Dorsolateral prefrontal cortex (tissue), 122 donors: ENCODE measurements at places on chromosomes 11 and 22.

DNA sequence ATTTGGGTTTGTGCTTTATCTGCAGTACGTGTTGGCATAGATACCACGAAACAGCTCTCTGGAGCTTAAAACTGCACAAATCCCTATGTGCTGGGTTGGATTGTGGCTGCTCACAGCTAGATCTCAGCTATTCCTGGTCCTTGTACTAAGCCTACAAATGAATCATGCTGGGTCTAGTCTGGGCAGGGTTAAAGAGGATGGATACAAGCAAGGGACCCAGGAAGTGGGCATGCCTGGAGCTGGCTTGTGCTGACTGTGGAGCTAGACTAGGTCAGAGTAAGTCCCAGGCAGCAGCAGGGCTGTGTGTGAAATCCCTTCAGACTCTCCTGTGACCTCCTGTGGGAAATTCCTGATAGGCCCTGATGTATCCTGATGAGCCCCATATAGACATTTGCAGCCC, 3.9 kb upstream of the E2F8 start:
- no peak for DNase-seq

DNA sequence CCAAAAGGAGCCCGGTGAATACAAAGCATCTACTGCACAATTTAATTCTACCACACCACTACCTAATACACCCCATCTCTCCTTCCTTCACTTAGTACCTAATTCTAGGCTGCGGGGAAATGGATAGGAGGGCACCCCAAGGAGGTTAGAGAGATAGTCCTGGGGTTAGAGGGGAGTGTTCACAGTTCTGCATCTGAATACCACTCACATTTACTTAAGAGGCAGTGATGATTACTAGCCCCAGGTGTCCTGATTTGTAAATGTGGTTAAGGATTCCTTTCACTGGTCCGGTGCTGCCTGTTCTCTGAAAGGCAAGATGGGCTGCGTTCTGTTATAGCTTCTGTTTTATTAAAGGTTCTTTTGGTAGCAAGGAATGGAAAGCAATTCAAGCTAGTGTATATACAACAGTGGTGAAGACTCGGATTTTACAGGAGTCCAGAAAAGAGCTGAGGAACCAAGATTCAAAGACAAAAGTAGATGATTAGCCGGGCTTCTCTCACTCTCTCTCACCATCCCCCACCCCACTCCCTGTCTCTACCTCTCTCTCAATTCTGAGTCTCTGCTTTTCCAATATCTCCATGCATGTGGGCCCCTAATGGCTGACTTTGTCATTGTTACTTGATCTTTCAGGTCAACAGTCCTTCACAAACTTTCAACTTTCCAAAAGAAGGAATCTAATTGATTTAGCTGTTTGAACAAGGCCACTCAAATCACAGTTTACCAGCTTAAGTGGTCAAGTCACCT, 8.7 kb upstream of the KCNA4 start:
- DNase-seq: no peak

- no peak for DNase-seq
Observed at GRCh38 chr22:47014636-47015345, 252.3 kb downstream of the TBC1D22A start.

DNA sequence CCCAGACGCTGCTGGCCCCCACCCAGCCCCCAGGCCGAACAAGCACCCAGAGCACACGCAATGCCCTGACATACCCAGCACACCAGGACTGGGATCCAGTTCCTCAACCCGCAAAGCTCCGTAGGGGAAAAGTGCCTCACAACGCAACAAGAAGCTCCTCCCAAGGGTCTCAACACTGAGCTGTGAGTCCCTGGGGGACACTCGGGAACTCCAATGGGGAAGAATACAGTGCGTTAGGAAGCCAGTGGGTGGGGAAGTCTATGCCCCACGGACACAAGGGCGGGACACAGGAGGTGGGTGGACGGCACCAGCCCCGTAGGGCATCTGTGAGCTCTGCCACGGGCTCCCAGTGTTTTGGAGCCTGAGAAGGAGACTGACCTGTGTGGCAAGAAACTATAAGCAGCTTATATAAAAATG, 1.6 kb downstream of the DEAF1 start:
- no peak for DNase-seq

GRCh38 chr11:70205766-70206165, 2.7 kb downstream of the FADD start:
- DNase-seq: no peak

GRCh38 chr22:32830473-32830872, 29.0 kb downstream of the TIMP3 start:
- no peak for DNase-seq

DNA sequence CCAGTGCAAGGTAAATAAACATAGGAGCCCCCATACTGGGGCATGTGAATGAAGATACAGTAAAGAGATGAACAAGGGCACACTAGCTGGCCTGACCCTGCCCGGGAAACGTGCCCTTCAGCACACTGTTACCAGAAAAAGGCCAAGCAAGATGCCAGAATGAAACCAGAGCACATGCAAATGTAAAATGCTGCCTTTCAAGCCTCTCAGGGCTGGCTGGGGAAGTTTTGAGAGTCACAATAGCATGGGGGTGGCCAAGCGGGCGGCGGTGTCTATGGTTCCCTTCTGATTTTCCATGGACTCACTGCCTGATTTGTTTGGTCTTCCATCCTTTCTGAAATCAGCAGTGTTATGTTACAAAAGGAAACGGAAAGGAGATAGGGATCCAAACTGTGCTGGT, 18.9 kb upstream of the SUSD2 start:
- DNase-seq: no peak

DNA sequence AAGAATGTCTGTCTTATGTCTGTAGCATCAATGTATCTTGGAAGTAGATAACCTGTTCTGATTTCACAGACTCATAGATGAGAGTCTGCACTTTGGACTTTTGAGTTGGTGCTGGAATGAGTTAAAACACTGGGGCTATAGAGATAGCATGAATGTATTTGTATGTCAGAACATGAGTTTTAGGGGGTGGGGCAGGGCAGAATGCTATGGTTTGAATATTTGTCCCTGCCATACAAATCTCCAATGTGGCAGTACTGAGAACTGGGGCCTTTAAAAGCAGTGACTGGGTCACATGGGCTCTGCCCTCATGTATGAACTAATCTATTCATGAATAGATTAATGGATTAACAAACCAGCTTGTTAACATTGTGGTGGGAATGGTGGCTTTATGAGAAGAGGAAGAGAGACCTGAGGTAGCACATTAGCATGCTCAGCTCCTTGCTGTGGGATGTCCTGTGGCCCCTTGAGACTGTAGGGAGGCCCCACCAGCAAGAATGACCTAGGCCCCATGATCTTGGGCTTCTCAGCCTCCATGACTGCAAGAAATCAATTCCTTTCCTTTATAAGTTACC, 15.5 kb upstream of the OR52K1 start:
- DNase-seq: no peak

GRCh38 chr11:74648894-74649293, 56.5 kb downstream of the POLD3 start:
- no peak for DNase-seq

- DNase-seq: no peak
Observed at GRCh38 chr22:38284042-38284402, 11.2 kb upstream of the TMEM184B start.

DNA sequence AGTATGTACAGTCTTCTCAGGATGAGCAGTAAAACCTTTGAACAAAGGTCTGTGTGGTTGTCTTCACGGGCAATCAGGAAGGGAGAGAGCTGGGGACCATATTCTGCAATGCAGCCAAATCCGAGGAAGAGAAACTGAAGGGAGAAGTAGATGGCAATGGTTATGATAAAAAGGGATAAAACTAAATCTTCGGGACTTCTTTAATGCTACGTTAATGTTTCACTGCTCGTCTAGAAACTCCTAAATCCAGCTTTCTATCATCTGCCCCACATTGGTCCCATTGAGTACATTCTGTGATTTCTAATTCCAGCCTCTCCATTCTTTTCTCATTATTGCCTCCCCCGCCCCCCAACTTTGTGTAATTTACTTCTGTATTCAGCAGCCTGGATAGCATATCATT, 1.7 kb downstream of the TIMM10B start:
- DNase-seq: no peak

DNA sequence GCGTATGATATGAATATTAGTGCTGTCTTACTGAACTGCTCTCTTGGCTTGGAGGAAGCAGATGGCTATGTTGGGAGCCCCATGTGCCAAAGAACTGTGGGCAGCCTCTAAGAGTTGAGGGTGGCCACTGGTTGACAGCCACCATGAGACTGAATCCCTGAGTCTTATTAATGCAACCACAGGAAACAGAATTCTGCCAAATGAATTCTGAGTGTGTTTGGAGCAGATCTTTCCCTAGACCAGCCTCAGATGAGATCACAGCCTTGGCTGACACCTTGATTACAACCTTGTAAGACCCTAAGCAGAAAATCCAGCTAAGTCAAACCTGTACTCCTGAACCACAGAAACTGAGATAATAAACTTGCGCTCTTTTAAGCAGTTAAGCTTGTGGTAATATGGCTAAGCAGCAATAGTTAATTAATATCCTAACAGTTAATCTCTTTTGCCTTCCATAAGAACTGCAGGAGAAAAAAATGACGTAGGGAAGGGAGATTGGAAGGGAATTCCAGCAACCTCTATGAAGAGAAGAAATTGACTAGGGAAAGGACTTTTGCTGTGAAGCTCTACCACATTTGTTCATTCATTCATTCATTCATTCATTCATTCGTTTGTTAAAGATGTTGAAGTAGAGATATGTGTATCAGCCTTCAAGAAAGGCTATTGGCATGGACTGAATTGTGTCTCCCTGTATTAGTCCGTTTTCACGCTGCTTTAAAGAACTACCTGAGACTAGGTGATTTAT, 26.8 kb downstream of the ADM start:
- no peak for DNase-seq

DNA sequence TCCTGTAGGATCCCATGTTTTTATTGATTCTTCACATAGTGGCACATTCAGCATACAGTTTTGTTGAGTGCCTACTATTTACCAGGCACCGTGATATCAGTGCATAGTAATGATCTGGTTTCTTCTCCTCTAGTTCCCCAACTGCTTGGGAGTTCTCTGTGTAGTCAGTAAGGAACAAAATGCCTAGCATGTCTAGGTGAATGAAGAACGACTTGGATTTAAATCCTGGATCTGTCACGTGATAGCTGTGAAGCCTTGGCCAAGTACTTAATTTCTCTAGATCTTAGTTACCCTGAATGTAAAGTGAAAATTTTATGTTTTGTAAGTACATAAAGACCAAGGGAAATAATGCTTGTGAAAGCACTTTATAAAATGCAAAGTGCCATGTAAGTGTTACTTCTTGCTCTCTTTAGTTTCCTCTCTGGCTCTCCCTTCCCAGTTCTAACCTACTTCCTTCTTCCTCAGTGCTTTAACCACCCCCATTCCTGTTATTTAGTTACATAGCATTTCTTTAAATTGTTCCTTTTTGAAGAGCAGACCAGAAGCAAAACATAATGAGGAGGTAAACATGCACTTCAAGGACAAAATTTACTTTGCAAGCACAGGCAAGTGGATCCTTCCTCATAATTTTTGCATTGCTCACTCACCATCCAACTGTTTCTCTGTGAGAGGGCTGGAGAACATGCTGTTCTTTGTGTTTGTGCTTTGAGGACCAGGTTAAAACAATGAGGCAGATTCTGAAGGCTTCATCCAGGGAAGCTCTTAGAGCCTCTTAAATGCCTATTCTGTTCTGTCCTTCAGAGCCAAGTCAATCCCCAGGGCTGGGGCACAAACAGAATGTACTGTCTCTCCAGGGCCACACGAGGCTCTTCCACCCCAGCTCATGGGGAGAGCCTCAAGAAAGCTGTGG, 353.9 kb upstream of the TENM4 start:
- DNase-seq: no peak

GRCh38 chr11:127596433-127596832, 595.9 kb upstream of the KIRREL3 start:
- DNase-seq: no peak

- DNase-seq: no peak
Observed at GRCh38 chr22:17198170-17199002, 20.8 kb downstream of the ADA2 start.

DNA sequence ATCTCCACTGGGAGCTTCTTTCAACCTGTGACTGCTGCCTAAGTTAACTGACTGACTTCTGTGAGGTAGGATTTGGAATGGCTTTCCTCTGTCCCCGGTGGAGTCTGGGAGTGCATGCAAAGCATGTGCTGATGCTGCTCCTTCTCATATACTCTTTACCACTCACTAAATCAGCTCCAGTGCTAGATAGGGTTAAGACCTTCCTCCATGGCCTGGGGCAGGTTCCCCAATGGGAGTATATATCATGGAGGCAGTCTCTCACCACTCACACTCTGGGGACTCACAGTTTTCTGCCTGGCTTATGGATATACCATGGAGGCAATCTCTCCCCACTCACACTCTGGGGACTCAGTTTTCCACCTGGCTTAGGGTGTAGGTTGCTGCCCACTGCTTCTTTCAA, 10.1 kb upstream of the FANCF start:
- no peak for DNase-seq

DNA sequence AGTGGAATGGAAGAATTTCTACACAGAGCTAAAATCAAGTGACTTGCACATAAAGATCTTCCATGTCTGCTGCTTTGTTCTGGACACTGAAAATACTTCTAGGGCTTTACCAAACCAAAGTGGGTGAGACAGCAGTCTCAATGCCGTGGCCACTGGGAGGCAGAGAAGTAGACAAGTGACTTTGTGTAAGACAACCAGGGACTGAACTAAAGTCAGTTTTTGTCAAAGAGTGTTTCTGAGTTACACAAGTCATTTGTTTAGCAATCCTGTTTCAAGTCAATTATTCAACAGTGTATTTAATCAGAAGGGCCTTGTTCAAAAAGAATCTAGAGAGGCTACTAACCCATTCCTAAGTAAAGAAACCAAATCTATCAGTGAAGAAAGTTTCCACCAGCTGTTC, 46.6 kb downstream of the TCP11L1 start:
- no peak for DNase-seq

- no peak for DNase-seq
Observed at GRCh38 chr22:46936378-46936903, 174.0 kb downstream of the TBC1D22A start.

DNA sequence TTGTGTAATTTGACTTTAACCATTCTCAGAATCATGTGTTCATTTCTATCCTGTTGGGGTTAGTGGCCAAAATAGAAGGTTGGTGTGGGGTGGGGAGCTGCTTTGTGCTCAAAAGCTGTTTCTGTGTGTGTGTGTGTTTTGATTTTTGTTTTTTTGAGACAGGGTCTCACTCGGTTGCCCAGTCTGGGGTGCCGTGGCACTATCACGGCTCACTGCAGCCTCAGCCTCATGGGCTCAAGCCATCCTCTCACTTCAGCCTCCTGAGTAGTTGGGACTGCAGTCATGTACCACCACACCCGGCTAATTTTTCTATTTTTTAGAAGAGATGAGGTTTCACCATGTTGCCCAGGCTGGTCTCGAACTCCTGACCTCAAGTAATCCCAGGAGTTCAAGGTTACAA, 18.1 kb upstream of the AIFM3 start:
- DNase-seq: no peak
